ENCODE measurements at places on chromosomes 7 and 10.

- DNase-seq: no peak
Observed at GRCh38 chr10:117189557-117189956, 7.7 kb upstream of the KCNK18 start.

- no peak for DNase-seq
Observed at GRCh38 chr7:3971323-3971722, 670.3 kb downstream of the SDK1 start.

DNA sequence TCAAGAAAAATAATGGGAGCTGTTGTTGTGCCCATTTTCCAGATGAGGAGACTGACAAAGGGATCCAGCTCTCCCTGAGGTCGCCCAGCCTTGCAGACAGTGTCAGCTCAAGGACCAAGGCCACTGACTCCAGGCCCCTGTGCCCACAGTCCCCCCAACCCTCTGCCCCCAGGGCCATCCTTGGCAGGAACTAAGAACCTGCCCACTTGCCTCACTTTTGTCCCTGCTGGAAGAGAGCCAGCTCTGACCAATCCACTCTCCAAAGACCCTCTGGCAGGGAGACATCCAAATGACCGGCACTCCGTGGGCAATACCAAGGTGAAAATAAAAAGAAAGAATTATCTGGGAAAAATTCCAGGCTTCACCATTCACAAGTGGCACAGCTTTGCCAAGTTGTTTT is 101.3 kb downstream of the TCERG1L start:
- no peak for DNase-seq

GRCh38 chr7:136293841-136294391 is 316.8 kb upstream of the MTPN start:
- no peak for DNase-seq

DNA sequence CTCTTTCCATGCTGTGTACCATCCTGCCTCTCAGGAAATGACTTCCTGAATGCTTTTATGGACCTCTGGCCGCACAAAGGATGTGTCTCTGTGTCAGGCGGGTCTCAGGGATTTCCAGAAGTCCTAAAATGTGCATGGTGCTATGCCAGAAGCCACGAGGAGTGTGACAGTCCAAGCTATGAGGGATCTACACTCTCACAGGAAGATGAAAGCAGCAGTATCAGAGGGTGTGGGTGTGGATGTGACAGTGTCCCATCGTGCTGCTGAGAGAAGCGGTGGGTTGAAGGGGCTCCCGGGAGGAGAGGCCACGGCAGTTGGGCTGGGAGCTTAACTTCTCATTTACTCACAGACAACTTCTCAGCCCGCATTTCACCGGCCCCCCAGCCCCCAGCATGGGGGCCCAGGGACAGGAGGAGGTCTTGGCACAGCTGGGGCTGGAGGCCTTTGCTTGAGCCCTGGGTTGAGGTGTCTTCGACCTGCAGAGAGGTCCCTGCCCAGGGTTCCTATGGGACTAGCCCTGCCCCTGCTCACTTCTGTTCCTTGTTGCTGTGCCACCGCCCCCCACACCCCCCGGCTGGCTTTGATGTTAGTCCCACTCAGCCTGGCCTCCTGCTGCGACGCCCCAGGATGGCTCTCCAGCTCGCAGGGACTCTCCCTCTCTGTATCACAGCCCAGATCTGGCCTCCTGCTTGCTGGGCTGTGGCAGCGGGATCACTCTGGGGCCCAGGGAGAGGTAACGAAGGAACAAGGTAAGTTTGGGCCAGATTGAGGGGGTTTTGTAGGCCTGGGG is 30.8 kb upstream of the EMX2 start:
- DNase-seq: no peak

GRCh38 chr7:44376429-44377133 is 51.2 kb upstream of the CAMK2B start:
- DNase-seq: no peak

DNA sequence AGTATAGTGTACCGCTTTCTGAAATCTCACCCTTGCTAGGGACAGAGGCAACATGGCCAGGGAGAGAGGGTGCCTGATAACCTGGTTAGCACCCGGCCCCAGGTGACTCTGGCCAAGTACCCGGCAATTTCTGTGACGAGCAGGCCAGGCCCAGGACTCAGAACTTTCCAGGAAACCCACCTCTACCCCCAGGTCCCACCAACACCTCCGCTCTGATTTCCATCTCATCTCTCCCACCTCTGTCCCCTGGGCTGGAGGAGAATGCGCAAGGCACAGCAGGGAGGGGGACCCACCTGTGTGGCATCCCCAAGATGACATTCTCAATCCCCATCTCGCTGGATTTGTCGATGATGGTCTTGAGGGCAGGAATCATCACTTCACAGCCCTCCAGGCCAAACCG is 11.6 kb downstream of the OGDHL start:
- no peak for DNase-seq

GRCh38 chr7:134778941-134779740 is at the start of gene CALD1:
TSS of gene CALD1 (plus strand) at chr7:134779634. CDS start at chr7:134867734, 88,100 bp downstream.
- peak; percentile 99 for DNase-seq

DNA sequence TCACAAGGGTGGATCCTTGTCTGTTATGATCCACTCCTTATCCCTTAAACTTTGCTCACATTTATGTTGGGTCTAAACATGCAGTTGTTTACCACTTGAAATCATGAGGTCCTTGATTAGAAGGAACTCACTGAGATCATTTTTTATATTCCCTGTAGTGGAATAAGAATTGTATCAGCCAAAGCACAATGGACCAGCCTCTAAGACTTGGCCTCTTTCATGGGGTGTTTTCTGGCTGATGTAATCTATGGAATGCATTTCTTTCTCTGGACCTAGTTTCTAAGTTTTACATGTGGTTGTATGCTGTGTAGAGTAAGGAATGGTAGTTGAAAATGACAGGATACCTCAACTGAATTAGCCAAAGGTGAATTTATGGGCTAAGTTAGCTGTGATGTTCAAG is 376.6 kb downstream of the SORCS3 start:
- DNase-seq: no peak

DNA sequence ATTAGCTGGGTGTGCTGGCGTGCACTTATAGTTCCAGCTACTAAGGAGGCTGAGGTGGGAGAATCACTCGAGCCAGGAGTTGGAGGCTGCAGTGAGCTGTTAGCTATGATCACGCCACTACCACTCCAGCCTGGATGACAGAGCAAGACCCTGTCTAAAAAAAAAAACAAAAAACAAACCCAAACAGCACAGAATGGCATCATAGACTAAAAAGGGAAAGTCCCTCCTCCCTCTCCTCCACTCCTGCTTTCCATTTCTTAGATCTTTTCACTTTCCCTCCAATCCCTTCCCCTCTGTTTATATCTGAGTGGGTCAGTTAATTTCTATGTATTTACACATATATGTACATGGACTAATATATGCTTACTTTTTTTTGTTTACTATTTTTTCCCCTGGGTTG is 10.4 kb upstream of the PIP4K2A start:
- DNase-seq: no peak

DNA sequence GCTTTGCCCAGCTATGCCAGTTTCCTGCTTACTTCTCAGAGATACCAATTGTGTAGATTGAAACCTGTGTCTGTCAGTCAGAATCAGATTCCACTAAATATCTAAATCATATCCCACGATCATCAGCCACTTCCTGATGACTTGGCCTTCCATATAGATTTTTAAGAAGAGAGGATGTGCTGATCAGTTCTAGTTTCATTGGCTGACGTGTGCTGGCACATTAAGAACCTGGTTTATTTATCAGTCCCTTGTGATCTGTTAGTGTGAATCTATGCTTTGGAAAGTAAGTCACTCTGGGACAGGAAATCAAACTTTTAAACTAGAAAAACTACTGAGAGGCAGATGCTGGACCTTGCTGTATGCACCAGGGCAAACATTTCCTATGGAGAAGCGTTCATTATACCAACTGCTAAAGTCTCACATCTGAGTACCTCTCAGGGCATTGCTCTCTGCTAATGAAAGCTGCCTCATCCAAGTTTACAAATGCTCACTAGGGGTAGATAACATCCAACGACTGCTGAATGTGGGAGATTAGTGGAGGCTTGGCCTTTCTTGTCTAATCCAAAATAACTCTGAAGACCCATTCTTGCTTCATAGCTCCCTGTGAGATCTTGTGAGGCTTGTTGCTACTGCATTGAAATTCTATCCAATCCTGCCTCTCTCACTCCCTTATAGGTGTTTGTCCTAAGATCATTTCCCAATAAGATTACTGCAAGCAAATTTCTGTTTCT is 109.1 kb downstream of the ARL4A start:
- DNase-seq: no peak

GRCh38 chr10:101939008-101939648 is 95.5 kb upstream of the KCNIP2 start:
- no peak for DNase-seq

DNA sequence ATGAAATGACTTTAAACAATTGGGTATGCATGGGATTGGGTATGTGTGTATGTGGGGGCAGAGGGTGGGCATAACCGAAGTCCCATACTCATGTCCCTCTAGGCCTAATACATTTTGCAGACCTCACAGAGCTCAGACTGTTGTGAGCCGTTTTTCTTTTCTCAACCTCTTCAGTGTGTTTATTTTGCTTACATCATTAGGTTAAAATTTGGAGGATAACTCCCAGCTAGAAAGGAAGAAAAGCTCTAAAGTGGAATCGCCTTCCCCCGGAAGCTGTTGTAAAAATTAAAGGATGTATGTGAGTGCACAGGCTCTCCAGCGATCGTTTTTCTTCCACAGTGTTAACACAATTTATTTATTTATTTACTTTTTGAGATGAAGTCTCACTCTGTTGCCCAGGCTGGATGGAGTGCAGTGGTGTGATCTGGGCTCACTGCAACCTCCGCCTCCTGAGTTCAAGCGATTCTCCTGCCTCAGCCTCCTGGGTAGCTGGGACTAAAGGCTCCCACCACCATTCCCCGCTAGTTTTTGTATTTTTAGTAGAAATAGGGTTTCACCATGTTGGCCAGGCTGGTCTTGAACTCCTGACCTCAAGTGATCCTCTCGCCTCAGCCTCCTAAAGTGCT is 1.5 kb upstream of the H2AZ2 start:
- no peak for DNase-seq

DNA sequence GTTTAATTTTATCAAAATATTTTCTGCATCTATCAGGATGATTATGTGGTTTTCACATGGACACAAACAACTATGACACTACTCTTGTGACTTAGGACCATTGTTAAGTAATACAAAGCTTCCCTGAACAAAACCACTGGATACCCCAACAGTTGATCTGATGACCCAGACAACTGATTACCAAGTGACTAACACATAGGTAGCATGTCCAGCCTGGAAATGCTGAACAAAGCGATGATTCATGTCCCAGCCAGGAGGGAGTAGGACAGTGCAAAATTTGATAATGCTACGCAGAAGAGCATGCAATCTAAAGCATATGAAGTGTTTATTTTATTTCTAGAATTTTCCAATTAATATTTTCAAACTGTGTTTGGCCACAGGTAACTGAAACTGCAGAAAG is 8.9 kb upstream of the PNLIP start:
- no peak for DNase-seq

DNA sequence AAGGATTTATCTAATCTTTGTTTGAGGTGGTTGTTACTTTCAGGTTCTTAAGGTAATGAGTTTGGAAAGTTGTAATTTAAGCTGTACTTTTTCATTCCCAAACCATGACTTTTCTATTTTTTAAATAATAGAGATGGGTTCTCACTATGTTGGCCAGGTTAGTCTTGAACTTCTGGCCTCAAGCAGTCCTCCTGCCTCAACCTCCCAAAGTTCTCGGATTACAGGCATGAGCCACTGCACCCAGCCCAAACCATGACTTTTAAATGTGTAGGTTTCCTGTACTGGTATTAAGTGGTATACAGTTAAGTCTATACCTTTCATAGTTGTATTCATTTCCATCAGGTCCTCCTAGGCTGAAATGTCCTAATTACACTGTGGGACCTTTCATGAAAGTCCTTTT is 10.4 kb downstream of the INPP5F start:
- DNase-seq: no peak

DNA sequence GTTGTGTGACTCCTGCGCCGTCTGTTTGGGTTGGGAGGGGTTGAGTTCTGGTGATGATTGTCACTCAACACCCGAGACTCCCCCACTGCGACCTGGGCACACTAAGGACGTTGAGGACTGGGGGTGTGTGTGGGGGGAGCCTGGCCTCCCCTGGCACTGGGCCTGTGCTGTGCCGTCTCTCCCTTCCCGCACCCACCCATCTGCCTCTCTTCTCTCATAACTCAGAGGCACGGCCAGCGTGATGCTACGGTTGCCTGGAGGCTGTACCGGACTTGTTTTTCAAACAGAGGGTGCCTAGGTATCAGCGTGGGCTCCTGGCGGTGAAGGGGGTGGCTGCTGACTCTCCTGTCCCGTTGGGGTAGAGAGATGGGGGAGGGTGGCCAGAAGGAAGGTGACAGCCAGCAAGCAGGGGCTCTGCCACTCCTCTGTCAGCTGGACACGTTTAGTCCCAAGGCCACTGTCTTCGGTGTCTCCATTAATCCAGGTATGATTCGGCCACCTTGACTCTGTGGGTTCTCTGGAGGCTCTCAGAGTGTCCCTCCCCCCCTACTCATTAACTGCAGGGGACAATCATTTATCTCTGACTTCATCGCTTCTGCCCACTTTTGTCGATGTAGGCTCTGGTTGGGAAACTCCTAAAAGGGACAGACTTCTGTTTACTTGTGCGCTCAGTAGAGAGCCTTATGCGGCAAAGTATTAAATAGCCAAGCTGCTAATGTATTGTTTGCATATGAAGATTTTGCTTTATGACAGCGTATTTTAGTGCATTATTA is 56.5 kb upstream of the PFKFB3 start:
- no peak for DNase-seq

GRCh38 chr10:118167056-118167700 is 120.4 kb upstream of the RAB11FIP2 start:
- DNase-seq: no peak

- no peak for DNase-seq
Observed at GRCh38 chr7:35723011-35723410, 28.1 kb upstream of the HERPUD2 start.

GRCh38 chr10:28938745-28939144 is 261.4 kb downstream of the BAMBI start:
- DNase-seq: no peak

- DNase-seq: peak; percentile 45
Observed at GRCh38 chr7:21317966-21318915, 109.6 kb upstream of the SP4 start.
